Activated CD4-positive, alpha-beta T cell treated with anti-CD3 and anti-CD28 coated beads, Interleukin-2, Interleukin-6, amounts not matched to agents 100 ng/mL and 50 ng/mL, durations not matched to agents 16 hours and 8 hours (primary cell): ENCODE measurements at places on chromosomes 3 and 15.

DNA sequence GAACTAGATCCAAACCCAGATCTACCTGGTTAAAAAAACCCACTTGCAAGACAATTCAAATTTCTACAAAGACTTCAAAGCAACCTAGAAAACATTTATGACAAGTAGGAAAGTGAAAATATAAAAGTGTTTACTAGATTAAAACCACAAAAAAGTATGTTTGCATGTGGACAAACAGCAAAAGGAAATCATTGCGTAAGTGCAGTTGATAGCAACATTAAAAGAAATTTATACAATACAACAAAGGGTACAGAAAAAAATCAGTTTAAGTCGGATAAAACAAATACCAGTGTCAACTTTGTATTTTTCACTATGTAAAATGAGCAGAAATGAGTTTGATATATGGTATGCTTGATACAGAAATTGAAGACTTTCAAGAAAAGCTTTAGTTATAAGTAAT lies 2.6 kb downstream of the EIF5A2 start:
- DNase-seq, result no peak

DNA sequence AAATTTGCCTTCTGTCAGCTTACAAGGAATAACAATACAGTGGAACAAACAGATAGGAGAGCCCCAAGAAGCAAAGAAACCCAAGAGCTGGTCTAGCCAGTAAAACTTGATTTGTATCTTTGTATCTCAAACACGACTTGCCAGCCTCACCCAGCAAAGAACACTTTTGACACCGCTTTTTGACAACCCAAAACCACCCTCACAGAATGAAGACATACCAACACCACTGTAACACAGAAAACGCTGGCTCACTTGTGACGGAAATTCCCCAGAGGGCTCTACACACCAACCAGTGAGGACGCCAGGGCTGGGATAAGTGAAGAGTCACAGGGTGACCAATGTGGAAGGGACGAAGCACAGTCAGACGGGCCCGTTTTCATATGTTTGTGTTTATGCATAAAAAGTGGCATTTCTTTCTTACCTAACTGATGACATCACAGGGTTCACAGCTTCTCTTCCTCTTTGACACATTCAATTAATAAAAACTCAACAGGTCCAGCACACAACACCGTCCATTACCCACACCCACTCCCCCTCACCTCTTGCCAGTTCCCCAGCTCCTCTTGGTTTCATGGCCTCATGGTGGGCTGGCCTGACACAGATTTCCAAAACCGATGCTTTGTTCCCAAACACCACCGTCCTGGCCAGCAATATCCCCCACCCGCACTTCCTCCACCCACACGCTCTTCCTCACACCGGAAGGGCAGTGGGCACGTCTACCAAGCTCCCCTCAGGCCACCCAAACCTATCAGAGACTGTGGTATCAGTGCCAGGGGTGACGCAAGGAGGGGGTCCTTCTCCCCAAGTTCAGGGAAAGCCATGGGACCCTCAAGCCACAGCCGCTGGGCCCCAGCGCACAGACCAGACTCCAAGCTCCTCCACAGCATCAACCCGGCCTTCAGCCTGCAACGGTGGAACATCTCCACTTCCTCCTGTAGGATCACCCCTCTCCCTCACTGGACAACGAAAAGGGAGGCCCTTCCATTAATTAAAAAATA lies 94.2 kb downstream of the ADAMTS17 start:
- DNase-seq, result no peak

GRCh38 chr15:73626072-73626471 lies 7.1 kb downstream of the NPTN start:
- no peak for DNase-seq

DNA sequence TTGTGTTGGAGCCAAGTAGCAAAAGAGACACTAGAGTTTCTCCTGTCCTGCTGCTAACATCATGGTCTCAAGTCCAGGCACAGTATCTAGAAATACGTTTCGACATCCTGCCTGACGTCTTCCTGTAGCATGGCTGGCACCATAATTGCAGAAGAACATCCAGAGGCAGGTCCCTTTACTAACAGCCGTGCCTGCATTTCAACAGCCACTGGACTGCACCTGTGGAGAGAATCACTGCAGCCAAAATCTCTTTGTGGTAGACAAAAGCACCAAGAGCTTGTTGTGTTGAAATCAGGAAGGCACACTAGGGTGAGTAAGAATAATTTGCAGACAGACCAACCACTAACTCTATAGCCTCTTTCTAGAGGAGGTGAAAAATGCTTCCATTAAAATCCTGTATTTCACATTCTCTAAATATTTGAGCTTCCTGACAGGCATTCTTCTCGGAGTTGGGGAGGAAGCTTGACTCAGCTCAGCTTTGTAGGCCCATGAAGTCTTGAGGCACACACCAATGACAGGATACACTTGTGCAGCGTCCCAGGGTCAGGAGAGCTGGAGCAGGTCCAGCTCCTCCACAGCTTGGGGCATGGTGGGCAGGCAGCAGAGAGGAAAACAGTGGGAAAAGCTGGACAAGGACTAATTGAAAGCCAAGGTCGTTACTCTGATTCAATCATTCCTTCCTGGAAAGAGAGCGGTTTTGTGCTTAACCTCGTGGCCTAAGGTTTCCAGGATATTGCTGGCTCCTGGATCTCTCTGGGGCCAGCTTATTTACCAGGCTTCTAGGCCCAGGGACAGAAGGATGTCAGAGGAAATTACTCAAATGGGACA lies 244.9 kb downstream of the FAM43A start:
- DNase-seq, result no peak

- no peak for DNase-seq
Measured at GRCh38 chr3:194135516-194135805, 487 bp upstream of the HES1 start.

- DNase-seq, result no peak
Measured at GRCh38 chr3:146468234-146468633, 1.1 kb downstream of the PLSCR2 start.
